ENCODE measurements at places on chromosomes 12 and 14.
A peak's percentile ranks its signal among the peaks of the same experiment; 100 is the strongest.

DNA sequence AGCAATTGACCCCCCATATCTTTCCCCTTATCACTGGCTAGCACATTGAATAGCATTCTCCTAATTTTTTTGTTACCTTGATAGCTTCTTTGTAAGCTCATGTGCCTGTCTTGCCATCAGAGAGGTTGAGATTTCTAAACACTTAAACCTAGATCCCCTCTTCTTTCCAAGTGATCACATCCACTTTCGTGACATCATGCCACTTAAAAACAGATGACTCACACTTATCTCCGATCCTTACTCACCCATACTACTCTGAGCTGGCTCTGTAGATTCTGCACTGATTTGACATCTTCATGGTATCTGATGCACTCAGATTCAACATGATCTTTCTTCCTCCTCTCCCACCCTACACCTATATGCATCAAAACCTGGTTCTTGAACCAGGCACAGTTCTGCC, 10.5 kb downstream of the GPR137C start:
- no peak for DNase-seq

- DNase-seq, result no peak
These were observed 8.8 kb upstream of the TRAF3 start for GRCh38 chr14:102768223-102769048.

- DNase-seq, result no peak
These were observed 63.9 kb upstream of the VASH1 start for GRCh38 chr14:76697246-76697905.

GRCh38 chr12:97767347-97767746, 304.7 kb downstream of the RMST start:
- DNase-seq, result no peak

DNA sequence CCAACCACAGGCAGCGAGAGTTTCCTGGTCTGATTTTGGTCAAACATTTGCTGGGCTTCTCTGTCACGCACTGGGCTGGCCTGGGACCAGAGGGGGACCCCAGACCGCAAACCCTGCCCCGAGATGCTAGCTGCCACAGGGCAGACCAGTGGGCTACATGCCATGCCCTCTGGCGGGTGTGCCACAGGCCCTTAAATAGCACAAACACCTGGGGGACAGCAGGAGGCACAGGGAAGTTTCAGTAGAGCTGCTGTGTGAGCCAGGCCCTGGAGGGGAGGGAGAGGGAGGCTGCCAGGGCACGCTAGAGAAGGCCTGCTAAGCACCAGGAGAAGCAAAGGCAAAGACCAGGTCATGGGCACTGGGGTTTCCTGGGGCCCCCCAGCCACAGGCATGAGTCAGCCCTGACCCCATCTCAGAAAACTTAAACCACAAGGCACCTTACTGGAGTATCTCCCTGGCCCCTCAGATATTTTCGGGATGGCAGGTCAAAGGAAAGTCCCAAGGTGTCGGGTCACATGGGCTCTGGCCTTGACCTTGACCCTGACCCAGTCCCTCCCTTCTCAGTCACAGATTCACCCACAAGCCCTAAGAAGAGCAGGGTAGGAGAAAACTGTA, 29.2 kb downstream of the ITPK1 start:
- DNase-seq, result no peak

- no peak for DNase-seq
These were observed 2.2 kb downstream of the NUDT4 start for GRCh38 chr12:93379981-93380361.

DNA sequence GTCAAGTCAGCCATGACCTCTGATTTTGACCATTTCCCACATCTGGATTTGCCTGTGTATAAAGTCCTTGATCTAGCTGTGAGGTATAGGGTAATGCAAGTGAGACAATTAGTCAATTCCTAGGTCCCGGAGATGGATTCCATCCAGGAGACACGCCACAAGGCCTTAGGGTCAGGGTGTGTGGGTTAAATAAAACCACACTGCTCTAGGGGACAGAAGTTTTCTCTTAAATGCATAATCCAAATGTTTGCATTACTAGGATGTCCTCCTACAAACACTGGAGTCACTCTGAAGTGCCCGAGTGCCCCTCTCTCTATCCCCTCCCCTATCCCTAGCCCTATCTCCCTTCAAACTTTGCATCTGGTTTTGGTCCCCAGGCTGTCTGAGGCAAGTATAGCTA, 26.8 kb downstream of the LRIG3 start:
- DNase-seq, result no peak

GRCh38 chr12:60475825-60476224, 880.0 kb downstream of the SLC16A7 start:
- DNase-seq, result no peak

DNA sequence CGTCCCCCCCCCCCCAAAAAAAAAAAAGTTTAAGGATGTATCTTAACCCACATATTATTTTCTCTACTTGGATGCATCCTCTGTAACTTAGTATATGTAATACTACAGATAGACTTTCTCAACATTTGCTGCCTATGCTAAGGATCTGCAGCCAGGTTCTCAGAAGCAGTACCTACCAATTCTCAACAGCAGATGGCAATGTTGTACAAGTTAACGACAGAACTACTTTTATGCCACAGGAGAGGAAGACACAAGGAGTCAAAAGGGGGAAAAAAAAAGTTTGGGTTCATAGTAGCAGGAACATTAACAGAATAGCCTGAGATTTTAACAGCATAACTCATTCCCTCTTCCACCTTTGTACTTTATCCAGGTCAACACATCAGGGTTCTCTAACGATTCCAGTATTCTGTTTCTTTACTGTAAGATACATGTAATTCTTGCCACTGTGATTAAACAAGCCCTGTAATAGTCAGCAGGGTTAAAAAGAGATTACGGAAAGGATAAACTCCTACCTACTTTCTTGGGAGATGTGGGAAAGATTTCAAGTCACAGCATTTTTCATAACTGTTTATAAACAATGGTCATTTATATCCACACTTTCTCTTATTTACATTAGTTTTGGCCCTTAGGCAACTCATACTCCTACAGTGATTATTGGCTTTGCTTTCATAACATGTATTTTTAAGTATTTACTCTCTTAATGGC, 5.7 kb upstream of the NEK9 start:
- peak; percentile 86 for DNase-seq

DNA sequence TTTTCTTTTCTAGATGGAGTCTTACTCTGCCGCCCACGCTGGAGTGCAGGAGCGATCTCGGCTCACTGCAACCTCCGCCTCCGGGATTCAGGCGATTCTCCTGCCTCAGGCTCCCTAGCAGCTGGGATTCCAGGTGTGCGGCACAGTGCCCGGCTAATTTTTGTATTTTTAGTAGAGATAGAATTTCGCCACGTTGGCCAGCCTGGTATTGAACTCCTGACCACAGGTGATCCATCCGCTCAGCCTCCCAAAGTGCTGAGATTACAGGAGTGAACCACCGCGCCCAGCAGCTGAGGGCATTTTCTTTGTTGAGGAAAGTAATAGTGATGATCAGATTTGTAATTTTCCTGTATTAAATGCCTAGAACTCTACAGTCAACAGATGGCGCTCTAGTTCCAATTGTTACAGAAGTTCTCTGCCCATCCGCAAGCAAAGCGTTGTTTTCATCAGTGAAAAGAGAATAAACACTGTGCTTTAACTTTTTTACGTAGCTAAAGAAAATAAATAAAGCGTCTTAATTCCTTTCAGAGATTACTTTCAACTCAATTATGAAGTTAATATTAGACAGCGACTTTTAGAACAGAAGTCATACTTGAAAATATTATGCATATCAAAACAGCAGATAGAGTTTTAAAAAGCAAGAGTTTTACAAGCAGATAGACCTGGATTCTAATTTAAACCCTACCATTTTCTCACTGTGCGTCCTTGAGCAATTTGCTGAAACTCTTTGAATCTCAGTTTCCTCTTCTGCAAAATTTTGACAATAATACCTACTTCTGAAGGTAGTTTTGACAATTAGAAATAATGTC, 335.1 kb downstream of the DUSP6 start:
- DNase-seq, result peak; percentile 67

- DNase-seq, result no peak
These were observed 106.6 kb downstream of the BRMS1L start for GRCh38 chr14:35932659-35933159.

DNA sequence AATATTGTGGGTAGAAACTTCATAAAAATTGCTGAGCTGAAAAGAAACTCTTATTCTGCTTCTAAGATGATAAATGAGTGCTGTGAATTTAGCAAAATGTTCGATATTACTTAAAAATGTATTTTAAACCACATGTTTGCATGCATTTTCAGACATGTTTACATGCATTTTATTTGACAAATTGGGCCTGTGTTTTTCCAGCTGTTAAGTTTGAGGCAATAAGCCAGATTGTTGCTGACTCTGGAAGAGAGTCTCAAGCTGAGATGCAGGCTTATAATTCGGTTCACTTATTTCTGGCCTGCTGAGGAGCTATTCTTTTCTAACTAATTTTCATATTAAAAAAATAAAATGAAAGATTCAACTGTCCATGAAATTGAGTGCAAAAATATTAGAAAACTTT, 110.1 kb downstream of the SYNE2 start:
- no peak for DNase-seq

GRCh38 chr12:63098851-63099250, 52.1 kb downstream of the AVPR1A start:
- DNase-seq, result no peak

DNA sequence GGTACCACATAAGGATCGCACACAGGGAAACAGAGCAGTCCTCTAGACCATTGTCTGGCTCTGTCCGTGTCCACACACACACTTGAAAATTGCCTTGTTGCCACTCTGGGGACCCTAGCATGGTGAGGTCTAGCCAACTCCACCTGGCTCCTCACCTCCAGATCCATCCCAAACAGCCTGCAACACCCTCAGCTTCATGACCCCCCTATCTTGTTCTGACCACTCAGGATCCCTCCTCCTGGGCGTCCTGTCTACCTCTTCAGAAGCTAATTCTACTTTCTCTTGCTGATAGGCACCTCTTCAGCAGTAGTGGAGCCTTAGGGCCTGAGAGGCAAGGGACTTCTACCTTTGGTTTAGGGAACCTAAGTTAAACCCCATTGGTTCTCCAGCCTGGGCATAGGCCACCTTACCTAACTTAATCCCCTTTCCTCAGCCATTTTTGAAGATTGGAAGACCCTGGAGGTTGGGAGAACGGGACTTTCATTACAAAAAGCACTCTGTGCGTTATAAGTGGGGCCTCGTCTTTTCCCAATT, 697 bp upstream of the HOXC5 start:
- DNase-seq, result no peak
